ENCODE measurements at places on chromosomes 6 and 20.

GRCh38 chr6:157314705-157315321 is 8.5 kb downstream of the TMEM242 start:
- no peak for DNase-seq

DNA sequence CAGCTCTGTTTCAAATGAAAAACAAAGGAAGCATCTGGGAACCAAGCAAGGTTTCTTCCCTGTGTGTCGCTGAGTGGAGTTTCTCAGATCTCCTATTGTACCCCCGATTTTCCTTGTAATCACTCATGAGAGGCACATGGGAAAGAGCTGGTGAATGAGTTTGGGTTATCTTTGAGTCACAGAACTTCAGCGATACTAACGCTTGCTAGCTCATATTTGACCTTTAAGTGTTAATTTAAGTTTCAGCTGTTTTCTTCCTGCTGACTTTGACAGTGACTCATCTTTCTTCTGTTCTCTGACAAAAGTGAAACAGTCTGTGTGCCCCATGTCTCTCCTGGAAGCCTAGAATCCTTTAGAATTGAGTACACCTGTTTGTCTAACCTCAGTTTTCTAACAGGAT is 261.1 kb upstream of the RGS17 start:
- no peak for DNase-seq

DNA sequence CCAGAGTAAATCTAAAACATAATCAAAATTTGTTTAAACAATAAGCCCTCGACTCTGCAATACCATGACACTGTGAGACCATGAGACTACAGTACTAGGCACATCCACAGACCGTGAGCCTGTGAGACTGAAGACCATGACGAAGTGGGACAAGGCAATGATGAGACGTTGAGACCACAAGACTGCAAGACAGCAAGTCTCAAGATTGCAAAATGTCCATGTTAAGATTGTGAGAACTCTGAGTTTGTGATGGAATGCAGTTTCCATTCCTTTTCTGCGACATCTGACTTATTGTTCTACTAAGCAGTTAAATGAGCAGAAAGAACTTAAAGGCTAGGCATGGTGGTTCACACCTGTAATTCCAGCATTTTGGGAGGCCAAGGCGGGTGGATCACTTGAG is 102.1 kb upstream of the PHACTR1 start:
- DNase-seq, result no peak

DNA sequence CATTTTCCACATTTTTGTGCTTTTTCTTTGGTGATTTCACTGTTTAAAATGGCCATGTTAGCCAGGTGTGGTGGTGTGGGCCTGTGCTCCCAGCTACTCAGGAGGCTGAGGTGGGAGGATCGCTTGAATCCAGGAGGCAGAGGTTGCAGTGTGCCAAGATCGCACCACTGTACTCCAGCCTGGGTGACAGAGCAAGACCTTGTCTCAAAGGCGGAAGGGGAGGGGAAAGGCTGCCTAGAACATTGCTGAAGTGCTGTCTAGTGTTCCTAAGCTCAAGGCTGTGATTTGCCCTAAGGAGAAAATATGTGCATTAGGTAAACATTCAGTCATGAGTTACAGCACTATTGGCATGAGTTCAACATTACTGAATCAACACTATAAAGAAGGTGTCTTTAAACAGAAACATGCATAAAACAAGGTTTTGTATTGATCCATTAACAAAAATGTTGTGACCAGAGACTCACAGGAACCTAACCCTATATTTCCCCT is 14.0 kb downstream of the ZC2HC1B start:
- DNase-seq, result no peak

GRCh38 chr20:31979713-31980426 is 11.9 kb downstream of the XKR7 start:
- DNase-seq, result no peak

GRCh38 chr6:150499882-150500312 is 99.8 kb upstream of the PLEKHG1 start:
- DNase-seq, result no peak

DNA sequence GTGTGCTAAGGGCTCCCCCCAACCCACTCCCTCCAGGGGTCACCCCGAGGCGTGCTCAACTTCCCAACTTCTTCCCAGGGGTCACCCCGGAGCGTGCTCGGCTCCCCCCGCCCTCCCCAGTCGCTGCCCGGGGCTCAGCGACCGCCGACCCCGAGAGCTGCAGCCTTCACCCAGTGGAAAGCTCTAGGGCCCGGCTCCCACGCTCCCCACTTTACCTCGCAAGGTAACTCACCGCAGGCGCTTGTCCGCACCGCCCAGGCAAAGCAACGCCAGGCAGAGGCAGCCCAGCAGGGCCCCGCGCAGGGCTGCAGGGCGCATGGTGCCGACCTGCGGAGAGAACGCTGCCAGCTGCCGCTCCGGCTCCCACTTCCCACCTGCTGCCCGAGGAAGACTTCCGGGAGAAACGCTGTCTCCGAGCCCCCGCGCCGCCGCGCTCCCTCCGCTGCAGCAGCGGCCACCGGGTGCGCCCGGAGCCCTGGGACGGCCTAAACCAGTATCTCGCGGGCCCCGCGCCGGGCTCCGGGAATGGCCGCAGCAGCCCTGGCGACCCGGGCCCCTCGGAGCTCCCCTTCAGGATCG is 396 bp downstream of the RNASET2 start:
- no peak for DNase-seq

- no peak for DNase-seq
These were observed 6.8 kb upstream of the EZR start for GRCh38 chr6:158825951-158826306.

- no peak for DNase-seq
These were observed 50.5 kb upstream of the SSTR4 start for GRCh38 chr20:22984606-22985005.

GRCh38 chr20:310645-311044 is 13.3 kb downstream of the ZCCHC3 start:
- DNase-seq, result no peak

DNA sequence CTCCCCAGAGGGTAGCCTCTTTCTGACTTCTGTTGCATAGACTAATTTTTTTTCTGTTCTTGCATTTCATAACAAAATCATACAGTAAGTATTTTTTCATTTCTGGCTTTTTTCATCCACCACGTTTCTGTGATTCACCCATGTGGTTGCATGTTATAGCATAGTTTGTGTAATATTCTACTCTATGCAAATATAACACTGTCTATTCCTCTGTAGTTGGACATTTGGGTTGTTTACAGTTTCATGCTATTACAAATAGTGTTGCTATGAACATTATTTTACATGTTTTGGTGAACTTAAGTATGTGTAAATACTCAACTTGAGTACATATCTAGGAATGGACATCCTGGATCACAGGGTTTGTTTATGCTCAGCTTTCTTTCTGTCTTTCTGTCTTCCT is 187.2 kb upstream of the KCNG1 start:
- no peak for DNase-seq

GRCh38 chr20:44765091-44765490 is 19.4 kb downstream of the KCNK15 start:
- DNase-seq, result no peak

GRCh38 chr6:144377586-144378210 is 92.6 kb downstream of the UTRN start:
- DNase-seq, result no peak

GRCh38 chr6:7086488-7086887 is 21.3 kb upstream of the RREB1 start:
- peak; percentile 40 for DNase-seq

- no peak for DNase-seq
These were observed 371.4 kb upstream of the ID4 start for GRCh38 chr6:19465760-19466159.

DNA sequence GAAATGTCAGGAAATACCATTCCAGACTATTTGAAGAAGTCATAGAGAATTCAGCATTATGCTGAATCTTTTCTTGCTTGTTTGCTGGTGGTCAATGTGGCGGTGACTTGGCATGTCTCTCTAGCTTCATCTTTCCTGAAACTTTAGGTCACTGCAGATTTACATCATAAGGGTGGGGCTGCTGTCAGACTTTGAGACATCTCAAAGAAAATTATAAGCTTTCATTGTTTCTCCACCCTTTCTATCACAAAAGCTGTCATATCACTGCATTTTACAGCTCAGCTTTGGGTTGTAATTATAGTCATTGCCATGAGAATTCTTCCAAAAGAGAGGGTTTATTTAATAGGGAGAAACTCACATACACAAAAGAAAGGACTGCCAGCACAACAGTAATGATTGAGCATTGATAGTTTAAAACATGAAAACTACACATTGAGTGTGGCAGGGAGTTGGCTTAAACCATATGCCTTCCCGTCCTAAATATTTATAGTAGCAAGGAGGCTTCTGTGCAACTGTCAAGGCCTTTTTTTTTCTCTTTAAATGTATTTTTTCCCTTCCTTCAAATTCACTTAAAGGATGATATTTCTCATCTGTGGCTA is 44.7 kb upstream of the LRRC1 start:
- DNase-seq, result no peak

Measured in activated CD4-positive, alpha-beta T cell treated with anti-CD3 and anti-CD28 coated beads, Interleukin-2, amount 50 U/mL, for 4 hours (primary cell).